ENCODE measurements at places on chromosomes 5 and 9. TPM values are rescaled to one million over a fixed set of nuclear protein-coding genes. Genes with fewer than 3 reads are reported as not detected.

KIF4B gene
- not detected for polyA plus RNA-seq

GRCh38 chr5:132193165-132193694 lies 34.4 kb downstream of the P4HA2 start:
- DNase-seq: no peak

GRCh38 chr5:163916376-163916775 lies 411.0 kb downstream of the MAT2B start:
- DNase-seq: no peak

DNA sequence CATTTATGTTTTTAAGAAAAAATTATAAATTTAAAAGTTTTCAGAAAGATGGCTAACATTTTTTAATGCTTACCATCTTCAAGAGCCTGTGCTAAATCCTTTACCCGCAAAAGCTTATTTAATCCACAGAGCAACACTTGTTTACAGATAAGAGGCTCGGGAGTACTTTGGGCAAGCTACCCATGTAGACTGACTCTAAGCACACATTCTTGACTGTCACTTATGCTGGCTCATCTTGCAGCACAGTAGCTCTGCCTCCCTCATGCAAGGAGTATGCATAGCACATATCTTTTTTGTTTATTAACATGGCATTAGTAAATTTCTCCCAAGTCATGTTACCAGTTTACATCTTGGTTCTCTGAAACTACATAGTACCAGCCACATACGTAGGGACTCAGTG lies 14.7 kb downstream of the SH3RF2 start:
- no peak for DNase-seq

GRCh38 chr5:78912811-78913210 lies 72.3 kb downstream of the ARSB start:
- no peak for DNase-seq

Measured in BJ (cell line).